ENCODE measurements at places on chromosomes 3 and 15.

GRCh38 chr15:43230640-43231115, 9.9 kb upstream of the EPB42 start:
- no peak for DNase-seq

- DNase-seq = no peak
Measured at GRCh38 chr3:108223928-108224327, 1.7 kb upstream of the IFT57 start.

DNA sequence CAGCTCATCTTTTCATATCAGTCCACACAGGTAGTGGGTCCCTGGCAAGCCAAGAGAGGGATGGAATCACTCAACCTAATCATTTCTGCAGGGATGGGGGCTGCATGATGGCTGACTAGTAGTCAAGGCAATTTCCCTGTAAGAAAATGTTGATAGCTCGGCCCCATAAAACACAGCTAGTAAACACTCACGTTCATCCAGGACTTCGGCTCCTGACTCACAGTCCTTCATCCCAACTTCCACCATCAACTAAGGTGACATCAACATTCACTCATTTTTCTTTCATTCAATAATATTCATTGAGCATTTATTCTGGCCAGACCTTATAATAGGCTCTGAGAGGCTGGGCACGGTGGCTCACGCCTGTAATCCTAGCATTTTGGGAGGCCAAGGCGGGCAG, 4.4 kb upstream of the ACAP2 start:
- no peak for DNase-seq

DNA sequence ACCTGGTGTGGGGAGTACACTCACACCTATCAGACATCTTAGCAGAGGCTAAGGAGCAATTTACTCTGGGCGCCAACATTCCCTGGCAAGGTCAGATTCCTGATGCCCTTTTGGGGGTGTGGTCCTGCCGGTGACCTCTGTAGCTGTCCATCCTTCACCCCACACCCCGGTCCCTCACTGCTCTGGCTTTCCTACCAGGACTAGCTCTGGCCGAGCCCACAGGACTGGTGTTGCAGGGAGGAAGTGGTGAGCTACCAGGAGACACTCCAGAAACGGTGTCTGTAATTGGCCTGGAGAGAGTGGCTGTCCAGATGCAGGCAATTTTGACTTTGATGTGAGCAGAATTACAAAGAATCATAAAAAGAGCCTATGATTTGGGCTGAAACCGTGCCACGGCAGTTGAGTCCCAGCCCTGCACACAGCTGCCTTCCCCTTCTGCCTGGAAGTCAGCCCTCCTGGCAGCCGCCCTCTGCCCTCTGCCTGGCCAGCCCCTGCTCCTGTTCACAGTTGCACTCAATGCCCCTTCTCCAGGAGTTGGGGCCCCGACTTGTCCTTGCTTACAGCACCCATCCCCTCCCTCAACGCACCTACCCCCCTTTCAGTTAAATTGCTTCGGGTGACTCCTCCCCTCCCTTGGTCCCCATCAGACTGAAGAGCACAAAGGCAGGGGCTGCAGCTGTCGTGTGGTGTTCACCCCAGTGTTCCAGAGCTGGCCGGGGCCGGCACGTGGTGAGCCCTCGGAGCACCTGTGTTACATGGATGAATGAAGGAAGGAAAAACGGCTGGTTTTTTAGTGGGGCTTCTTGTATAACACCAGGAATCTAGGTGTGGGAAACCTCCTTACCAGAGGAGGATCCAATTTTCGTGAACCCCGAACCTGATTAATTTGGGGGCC, 80.2 kb upstream of the TPM1 start:
- DNase-seq = no peak

DNA sequence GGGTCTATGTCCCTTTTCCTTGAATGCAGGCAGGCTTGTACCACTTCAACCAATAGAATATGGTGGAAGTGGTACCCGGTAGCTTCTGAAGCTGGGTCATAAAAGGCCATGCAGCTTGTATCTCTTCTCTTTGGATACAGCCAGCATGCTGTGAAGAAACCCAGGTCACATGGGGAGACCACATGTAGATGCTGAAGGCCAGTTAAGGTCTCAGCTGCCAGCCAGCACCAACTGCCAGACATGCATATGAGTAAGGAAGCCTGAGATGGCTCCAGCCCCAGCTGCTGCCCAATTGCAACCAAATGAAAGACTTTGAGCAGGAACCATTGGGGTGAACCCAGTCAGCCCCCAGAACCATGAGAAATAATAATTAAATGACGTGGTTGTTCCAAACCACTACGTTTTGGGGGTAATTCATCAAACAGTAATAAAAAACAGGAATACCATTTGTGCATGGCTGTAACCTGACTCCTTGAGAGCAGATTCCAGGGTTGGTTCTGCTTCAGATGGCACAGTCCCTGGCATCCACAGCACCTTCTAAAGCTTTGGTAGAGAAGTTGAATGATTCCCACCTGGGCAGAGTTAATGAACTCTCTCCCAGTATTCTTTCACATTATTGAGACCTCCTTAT, 3.8 kb downstream of the RBP2 start:
- no peak for DNase-seq

- DNase-seq = no peak
Measured at GRCh38 chr3:42601896-42602581, 1.6 kb downstream of the NKTR start.

GRCh38 chr15:69476704-69477473, 24.3 kb downstream of the RPLP1 start:
- DNase-seq = no peak

GRCh38 chr15:90868261-90868689, at the start of gene FURIN:
FURIN (plus strand) TSS chr15:90868588; CDS start chr15:90875741, 7,153 bp downstream.
- no peak for DNase-seq

DNA sequence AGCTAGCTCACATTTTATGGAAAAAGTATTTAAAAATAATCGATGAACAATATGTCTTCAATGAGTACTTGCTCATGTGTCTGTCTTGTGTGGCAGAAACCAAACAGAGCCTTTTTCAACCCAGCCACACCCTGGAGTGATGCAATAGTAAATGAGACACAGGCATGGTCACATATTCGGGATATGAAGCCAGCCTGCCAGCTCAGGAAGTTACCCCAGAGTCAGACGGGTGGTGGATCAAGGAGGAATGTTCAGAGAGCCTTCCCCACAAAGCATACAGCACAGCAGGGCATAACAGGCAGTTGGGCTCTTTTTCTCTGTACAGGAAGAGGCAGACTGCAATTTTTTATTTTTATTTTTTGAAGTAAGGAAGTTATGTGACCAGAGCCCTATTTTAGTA, 27.3 kb downstream of the LARP6 start:
- peak; percentile 70 for DNase-seq

GRCh38 chr3:138901567-138901966, 45.4 kb downstream of the FOXL2 start:
- no peak for DNase-seq

DNA sequence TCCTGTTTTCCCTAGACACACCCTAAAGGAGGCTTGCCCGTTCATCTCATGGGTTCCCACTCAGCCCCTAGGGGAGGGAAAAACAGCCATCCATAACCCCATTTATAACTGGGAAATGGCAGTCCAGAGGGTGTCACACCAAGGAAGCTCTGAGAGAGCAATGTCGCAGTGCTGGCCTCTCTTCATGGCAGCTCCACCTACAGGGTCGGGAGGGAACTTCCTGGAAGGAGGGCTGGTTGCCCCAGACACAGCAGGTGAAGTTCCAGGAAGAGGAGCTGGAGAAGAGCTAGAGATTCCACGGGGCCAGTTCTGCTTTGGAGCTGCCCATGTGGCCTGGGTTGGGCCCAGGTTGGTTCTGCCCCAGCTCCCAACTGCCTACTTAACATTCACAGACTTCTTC, 22.3 kb upstream of the LINGO1 start:
- no peak for DNase-seq
